Stimulated activated CD4-positive, alpha-beta T cell treated with anti-CD3 and anti-CD28 coated beads, Interleukin-2, amount 100 ng/mL, for 48 hours (primary cell): ENCODE measurements at places on chromosomes 7 and 10.

DNA sequence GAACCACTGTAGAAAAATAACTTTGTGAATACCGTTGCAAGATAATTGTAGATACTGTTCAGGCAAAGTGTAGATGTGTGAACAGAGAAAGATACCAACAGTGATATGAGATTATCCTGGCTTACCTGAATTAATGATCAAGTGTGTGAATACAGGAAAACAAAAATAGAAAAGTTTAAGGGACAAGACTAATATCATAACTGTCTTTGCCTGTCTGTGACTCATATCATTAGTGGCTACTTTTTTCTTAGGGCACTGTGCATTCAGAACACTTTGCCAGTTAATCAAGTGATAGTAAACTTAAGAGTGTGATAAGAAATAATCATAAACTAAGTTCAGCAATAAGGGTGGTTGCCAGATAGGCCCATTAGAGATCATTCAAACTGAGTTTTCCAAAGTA lies 323.0 kb upstream of the LRGUK start:
- no peak for DNase-seq

DNA sequence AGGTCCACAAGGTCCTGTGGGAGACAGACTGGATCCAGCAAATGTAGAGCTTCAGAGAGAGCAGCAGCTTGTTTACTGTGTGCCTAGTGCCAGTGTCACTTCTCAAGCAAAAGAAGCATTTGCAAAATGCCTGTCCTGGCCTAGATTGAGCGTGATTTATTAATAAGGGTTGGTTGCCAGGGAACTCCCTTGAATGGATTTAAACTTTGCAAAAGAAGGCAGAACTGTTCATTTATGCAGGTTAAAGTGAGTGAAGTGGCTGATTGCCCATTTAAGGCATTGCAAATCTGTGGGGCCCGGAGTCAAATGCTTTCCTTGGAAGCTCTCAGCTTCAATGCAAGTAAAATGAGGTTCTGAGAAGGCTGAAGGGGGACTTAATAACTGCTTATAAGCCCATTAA lies 71.3 kb downstream of the CDHR3 start:
- no peak for DNase-seq

- no peak for DNase-seq
Measured at GRCh38 chr7:137421366-137421765, 77.8 kb upstream of the PTN start.

GRCh38 chr10:122185643-122186042 lies 85.5 kb upstream of the BTBD16 start:
- no peak for DNase-seq

GRCh38 chr10:59047180-59047579 lies 129.3 kb upstream of the PHYHIPL start:
- no peak for DNase-seq

GRCh38 chr10:79068203-79068561 lies 584 bp upstream of the ZMIZ1 start:
- DNase-seq = peak; percentile 26

DNA sequence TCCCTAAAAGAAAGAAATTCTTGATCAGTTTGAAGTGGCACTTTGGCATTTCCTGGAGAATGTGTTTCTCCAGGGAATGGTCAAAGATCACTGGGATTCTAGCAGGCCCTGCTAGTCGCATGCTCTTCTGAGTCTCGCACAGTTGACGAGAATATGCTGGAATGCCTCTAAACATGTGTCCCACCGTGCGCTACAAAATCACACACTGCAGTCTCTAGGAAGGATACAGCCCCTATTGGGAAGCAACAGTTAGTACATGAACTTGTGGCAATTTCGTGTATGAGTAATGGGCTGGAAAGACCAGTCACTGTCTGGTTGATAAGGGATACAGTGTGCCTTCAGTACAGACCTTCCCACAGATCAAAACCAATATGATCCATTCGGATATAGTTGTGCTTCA lies 257.9 kb downstream of the PRPF18 start:
- no peak for DNase-seq

- no peak for DNase-seq
Measured at GRCh38 chr7:137950263-137950621, 51.6 kb downstream of the CREB3L2 start.

GRCh38 chr10:122113161-122113944 lies 124.4 kb downstream of the TACC2 start:
- DNase-seq = no peak

- no peak for DNase-seq
Measured at GRCh38 chr10:97682042-97682441, 5.0 kb downstream of the AVPI1 start.

- DNase-seq = no peak
Measured at GRCh38 chr10:44958898-44959246, 730 bp upstream of the RASSF4 start.

- DNase-seq = no peak
Measured at GRCh38 chr10:51527522-51528219, 171.7 kb downstream of the CSTF2T start.

- DNase-seq = no peak
Measured at GRCh38 chr10:17236468-17237148, 8.6 kb downstream of the VIM start.

- no peak for DNase-seq
Measured at GRCh38 chr10:98154076-98154475, 19.6 kb downstream of the R3HCC1L start.

GRCh38 chr10:35005868-35006267 lies 84.3 kb downstream of the CUL2 start:
- no peak for DNase-seq

DNA sequence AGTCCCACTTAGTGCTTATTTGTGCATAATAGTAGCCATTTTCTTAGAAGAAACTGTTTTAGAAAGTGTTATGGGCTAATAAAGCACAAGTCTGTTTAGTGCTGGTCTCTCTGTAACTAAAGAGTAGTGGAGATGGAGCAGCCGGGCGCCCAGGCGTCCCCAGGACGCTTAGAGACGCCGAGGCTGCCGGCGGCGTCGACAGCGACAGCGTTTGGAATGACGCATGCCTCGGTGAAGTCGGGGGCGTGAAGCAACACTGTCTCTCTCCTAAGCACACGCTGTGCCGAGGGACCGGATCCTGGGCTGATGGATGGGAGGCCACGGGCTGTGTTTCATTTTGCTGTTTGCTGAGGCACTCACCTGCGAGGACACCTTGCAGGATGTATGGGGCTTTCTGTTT lies 588.6 kb upstream of the FOXK1 start:
- no peak for DNase-seq

- no peak for DNase-seq
Measured at GRCh38 chr7:86956567-86956966, 102.9 kb downstream of the ELAPOR2 start.

- no peak for DNase-seq
Measured at GRCh38 chr7:46450886-46451285, 529.8 kb upstream of the IGFBP3 start.

- no peak for DNase-seq
Measured at GRCh38 chr7:28990200-28990960, 32.2 kb upstream of the TRIL start.

DNA sequence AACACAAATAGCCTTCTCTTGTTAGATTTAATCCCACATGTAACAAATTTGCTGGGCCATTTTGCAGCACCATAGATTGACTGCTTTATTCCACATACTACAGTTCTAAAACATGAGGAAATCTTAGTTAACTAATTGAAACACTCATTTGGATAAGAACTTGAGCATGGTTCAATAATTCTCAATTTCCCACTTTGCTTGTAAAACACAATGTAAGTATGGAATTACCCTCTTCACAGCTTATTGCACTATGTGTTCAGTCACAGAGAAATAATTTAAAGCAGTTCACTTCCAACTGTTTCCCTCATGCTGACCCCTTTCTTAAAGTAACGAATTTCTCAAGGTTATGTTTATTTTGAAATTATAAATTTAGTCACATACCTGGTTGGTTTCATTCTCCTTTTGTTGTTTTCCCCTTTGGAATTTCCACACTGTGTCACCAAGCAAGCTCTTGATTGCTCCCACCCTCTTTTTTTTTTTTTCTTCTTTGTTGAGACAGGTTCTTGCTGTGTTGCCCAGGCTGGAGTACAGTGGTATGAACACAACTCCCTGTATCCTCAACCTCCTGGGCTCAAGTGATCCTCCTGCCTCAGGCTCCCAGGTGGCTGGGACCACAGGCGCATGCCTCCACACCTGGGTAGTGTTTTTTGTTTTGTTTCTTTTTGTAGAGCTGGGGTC lies 425.4 kb downstream of the EXOC4 start:
- DNase-seq = no peak

DNA sequence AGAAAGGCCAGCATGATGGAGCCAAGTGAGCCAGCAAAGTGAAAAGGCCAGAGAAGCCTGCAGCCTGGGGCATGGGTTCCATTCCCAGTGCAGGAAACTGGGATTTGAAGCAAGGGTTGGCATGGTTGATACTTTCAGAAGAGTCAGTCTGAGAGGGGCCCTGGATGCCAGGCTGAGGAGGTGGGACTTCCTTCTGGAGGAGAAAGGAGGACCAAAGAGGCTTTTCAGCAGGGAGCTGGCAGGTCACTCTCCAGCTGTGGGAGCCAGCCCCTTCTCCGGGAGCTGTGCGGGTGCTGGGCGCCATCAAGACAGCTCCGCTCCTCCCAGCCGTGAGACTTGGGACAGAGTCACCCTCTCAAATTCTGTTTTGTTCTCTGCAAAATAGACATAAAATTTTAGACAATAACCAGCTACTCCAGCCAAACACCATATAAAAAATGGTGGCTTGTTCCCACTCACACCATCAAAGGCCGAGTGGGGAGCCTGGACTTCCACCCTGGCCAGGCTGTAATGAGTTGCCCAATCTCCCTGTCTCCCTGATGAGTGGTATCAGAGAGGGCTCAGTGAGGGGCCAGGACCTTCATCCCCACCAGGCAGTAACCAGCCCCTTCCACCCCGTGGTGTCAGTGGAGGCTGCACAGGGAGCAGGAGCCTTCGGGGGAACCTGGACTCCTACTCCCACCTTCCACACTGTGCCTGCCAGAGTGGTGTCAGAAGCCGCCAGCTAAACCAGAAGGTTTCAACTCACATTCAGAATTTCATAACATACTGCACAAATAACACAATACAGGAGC lies 133.6 kb upstream of the RET start:
- no peak for DNase-seq

DNA sequence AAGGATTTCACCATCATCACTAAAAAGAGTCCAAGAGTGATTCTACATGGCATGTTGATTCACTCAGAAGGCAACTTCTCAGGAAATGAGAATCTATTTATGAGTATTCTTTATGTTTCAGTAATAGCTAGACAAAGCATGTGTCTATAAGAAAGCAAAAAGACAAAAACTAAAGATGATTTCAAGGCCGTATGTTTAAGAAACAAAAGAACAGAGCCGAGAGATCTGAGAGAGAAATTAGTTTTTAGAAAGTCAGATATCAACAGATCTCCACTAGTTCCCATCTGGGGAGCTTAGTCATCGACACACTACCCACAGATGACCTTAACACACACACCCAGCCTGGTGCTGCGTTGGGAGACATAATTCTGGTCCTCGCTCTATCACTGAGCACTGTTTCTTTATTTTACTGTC lies 21.0 kb downstream of the PIP4K2A start:
- no peak for DNase-seq

- no peak for DNase-seq
Measured at GRCh38 chr10:125820701-125821100, 2.4 kb downstream of the UROS start.

GRCh38 chr10:50972591-50972990 lies 87.2 kb upstream of the A1CF start:
- no peak for DNase-seq

DNA sequence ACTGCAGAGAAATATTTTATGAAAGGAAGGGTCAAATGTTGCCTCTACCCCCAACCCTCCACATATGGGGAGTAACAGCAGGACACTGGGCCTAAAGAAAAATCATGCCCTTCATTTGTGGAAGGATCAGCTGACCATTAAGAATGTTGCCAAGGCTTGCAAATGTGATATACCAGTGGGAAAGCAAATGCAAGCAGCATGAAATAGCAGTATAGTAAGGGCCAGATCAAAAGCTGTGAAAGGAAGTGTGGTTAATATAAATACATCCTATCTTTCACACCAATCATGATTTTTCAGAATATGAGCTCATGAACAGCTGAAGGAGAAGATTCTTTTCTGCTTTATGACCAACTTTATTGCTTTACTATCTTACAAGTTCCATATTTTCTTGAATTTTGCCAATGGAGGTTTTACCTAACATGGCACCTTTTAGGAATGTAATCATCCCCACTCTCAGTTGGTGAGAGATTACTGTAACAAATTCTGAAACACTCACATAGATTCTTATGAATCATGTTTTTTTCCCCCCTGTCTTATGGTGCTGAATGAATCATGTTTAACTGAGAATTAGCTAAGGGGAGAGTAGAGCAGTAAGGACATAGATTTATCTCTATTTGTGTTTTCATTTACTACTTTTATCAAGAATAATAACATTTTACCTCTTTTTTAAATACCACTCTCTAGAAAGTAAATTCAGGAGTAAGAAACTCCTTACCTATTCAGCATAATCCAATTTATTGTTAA lies 12.1 kb upstream of the ATAD1 start:
- DNase-seq = no peak

GRCh38 chr10:21095073-21095472 lies 198.0 kb upstream of the NEBL start:
- no peak for DNase-seq

GRCh38 chr7:30533886-30534285 lies 29.3 kb upstream of the GGCT start:
- DNase-seq = no peak

DNA sequence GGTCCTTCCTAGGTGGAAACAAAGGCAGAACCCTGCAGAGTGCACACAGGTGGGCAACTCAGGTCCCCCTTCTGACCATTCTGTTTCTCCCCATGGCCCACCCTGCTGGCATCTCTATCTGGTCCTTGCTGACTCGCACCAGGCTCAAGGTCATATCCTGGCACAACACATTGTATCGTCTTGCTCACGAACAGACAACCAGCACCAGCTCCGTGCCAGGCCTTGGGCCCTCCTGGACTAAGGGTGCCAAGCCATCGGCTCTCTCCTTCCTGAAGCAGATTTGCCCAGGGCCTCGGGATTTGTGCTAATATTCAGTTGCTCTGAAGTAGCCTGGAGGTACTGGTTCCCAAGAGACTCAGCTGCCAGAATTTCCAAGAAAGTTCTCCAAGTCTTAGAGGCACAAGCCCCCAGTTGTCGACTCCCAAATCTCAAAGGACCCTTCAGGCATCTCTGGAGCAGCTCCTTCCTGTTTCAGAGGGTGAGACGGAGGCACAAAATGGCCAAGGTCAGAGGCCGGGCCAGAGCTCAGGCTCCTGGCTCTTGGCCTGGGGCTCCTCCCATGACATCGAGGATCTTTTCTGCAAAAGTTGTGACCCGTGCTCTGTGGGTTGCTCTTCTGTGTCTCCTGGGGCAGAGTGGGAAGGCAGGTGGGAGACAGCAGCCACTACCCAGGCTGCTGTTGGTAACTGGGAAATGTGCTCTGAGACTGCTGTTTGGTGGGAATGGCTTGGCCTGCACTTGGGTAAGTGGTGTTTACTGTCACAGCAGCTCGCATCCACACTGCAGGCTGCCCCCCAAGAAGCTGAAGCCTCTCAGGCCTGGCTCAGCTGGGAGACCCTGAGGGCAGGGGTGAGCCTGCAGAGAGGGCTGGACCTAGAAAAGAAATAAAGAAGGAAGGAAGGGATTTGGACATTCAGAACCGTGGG lies 121.3 kb downstream of the RGS10 start:
- no peak for DNase-seq

- DNase-seq = no peak
Measured at GRCh38 chr10:64458306-64458705, 937.1 kb downstream of the REEP3 start.

GRCh38 chr10:118763202-118763988 lies 8.6 kb upstream of the CACUL1 start:
- no peak for DNase-seq

- no peak for DNase-seq
Measured at GRCh38 chr10:74175510-74176379, 24.7 kb downstream of the ADK start.
